ENCODE measurements at places on chromosomes 2 and 18.

GRCh38 chr2:46283693-46284092, 13.5 kb upstream of the EPAS1 start:
- no peaks in the 10 kb centered on the region for H3K27me3 ChIP-seq
- no peak overlapping the region for H3K4me3 ChIP-seq
- H3K36me3 ChIP-seq, result no peaks in the 10 kb centered on the region
- H3K4me1 ChIP-seq, result no peaks in the 10 kb centered on the region
- DNase-seq, result no peak
- no peak overlapping the region for H3K27ac ChIP-seq

DNA sequence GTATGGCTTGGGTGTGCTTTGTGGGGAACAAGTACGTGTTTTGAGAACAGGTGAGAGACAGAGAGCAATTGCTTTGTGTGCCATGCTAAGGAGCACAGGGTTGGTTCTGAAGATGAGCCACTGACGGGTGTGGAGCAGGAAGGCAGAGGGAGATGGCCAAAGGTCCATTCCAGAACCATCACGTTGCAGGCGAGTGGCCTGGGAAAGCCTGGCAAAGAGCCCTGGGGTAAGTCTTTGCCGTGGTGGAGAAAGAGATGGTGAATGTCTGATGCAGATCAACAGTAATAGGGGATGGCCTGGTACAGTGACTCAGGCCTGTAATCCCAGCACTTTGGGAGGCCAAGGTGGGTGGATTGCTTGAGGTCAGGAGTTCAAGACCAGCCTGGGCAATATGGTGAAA, 93.5 kb upstream of the ZNF521 start:
- H3K36me3 ChIP-seq, result no peaks in the 10 kb centered on the region
- H3K4me3 ChIP-seq, result no peak overlapping the region

- no peak for DNase-seq
- H3K4me1 ChIP-seq, result no peaks in the 10 kb centered on the region
- H3K4me3 ChIP-seq, result no peak overlapping the region
- no peak overlapping the region for H3K27ac ChIP-seq
Measured at GRCh38 chr18:37521510-37522465, 43.8 kb downstream of the CELF4 start.

GRCh38 chr2:100184055-100184737, 41.8 kb upstream of the AFF3 start:
- no peak overlapping the region for H3K4me3 ChIP-seq
- no peak for DNase-seq
- H3K4me1 ChIP-seq, result no peaks in the 10 kb centered on the region
- no peak overlapping the region for H3K27ac ChIP-seq
- no peaks in the 10 kb centered on the region for H3K27me3 ChIP-seq

- no peak overlapping the region for H3K4me3 ChIP-seq
- no peaks in the 10 kb centered on the region for H3K4me1 ChIP-seq
- H3K27ac ChIP-seq, result no peak overlapping the region
- no peaks in the 10 kb centered on the region for H3K27me3 ChIP-seq
Measured at GRCh38 chr2:182672466-182673165, 43.4 kb upstream of the DNAJC10 start.

DNA sequence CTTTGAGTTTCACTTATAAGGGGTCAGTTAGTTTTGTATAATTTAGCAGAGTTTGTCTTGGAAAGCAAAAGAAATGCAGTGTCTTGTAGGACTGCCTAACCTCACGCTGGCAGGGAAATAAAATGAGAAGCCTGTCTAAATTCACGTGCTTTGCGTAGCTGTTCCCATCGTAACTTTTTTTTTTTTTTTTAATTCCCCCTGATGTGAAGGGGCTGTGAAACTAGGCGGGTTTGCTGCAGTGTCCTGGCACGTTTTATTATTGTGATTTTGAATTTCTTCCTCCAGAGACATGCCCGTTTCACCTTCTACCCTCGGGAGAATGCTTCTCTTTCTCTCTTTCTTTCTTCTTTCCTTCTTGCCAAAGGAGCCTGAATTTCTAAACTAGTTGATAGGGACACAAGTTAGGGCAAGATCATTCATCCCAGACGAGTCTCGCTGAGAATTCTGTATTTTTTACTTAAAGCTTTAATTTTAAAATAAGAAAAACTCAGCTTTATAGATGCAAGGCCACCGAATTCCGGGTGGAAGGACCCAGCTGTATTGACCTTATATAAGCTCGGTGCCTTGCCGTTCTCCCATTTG, 2.3 kb downstream of the MEIS1 start:
- H3K4me1 ChIP-seq, result peaks cover 20% of the 10 kb centered on the region
- H3K27ac ChIP-seq, result no peak overlapping the region
- DNase-seq, result no peak
- H3K4me3 ChIP-seq, result no peak overlapping the region

- no peak overlapping the region for H3K27ac ChIP-seq
- no peak for DNase-seq
- H3K4me3 ChIP-seq, result no peak overlapping the region
- peaks cover 4% of the 10 kb centered on the region for H3K4me1 ChIP-seq
- no peaks in the 10 kb centered on the region for H3K36me3 ChIP-seq
Measured at GRCh38 chr2:69767034-69767433, 25.1 kb downstream of the ANXA4 start.

GRCh38 chr2:66578054-66578686, 143.2 kb downstream of the MEIS1 start:
- no peaks in the 10 kb centered on the region for H3K36me3 ChIP-seq
- no peak for DNase-seq
- H3K4me3 ChIP-seq, result no peak overlapping the region
- H3K27ac ChIP-seq, result no peak overlapping the region

Measured in effector memory CD4-positive, alpha-beta T cell (primary cell).